ENCODE measurements at places on chromosomes 6 and 20.

- no peak for DNase-seq
Measured at GRCh38 chr6:32785781-32786533, 22.6 kb upstream of the HLA-DQB2 start.

DNA sequence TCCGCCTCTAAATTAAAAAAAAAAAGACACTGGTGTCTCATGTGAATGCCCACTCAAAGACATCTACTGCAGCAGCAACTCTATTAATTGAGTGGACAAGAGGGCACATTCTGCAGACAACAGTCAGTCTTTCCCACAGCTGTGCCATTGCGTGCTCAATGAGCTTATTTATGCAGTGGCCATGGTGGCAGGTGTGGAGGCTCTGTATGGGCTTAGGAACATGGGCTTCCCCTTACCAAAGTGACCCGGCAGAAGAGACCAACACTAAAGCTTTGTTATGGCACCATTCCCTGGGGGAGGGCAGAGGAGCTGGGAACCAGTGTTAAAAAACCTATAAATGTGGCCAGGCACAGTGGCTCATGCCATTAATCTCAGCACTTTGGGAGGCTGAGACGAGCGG, 4.2 kb upstream of the VAPB start:
- no peak for DNase-seq

DNA sequence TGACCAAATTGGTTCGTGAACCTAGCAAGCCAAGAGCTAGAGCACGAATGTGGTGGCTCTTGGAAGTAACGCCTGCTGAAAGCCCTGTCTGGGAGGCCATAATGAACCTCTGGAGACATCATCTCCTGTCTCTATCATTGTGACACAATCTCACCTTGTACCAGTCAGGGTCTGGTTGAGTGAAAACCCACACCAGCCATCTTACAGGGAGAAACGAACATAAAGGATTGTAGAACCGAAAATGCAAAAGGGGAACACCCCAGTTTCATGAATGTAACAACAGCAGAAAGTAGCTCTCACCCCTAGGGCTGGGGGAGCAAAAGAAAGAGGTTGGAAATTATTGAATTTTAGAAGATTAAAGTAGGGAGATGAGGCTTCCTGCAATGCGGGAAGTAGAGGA, 50.9 kb upstream of the TAB2 start:
- DNase-seq, result no peak

DNA sequence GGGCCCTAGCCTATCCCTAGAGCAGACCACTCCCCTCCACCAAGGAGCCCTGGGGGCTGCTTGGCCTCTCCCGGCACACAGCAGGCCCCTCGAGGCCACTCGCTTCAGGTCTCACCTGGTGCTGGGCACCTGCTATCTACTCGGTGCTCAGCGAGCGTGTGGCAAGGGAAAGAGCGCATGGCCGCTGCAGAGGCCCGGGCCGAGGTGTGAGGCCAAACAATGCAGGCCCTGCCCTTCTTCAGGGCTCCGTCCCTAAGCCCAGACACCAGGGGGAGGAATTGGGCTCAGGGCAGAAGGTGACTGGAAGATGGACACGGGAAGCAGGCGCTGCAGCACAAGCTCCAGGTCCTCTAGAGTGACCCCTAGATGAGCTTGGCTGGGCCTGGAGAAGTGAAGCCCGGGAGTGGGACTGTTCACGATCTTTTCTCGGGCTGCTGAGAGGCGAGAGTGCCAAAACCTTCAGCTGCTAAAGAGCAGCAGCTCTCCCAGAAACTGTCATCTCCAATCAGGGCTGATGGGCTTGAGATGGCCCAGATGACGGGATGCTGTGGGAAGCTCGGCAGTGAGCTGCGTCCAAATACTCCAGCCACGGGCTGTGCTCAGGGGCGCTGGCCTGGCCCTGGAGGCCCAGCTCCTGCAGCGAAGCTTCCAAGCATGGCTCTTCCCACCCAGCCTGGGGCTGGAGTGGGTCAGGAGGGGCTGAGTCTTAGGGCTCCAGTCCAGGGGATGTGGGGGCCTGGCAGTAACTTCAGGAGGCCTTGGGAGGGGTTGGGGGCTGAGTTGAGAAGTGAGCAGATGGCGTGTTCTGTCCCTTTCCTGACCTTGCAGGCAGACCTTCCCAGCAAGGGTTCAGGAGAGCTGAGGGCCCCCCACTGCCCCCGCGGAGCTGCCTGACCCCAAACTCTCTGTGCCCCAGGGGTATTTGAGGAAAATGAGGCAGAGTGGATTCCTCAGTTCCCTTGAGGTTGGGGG, 43.7 kb downstream of the APCDD1L start:
- DNase-seq, result no peak

DNA sequence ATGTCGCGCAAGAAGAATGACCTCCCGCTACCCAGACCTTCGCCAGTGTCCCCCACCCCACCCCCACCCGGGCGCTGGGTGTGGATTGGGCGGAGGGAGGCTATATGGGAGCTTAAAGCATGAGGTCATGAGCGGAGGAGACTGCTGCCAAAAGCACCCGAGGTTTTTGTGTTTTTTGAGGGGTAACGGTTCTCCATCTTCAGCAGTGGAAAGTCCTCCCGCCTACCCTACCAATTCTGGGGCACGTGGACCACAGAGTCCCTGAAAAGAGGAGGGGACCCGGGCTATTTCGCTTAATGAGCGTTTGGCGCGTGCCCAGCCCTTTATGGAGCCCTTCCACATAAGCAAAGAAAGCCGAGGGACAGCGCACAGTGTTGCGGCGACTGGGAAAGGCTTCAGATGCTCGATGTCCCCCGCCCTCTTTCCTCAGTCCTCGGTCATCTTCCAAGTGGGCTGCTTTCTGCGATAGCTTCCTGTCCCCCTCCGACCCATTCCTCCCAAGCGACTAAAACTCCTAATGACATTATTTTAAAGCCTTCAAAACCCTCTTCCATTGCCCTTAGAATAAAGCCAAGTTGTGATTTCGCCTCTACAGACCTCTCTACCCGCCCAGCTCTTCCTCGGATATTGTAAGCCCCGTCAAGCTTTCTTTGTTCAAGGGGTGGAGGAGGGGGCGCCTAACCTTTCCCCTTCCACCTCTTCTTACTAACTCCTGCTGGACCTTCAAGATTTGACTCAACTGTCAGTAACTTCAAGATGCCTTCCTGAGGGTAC, 2.1 kb upstream of the TRERF1 start:
- no peak for DNase-seq

DNA sequence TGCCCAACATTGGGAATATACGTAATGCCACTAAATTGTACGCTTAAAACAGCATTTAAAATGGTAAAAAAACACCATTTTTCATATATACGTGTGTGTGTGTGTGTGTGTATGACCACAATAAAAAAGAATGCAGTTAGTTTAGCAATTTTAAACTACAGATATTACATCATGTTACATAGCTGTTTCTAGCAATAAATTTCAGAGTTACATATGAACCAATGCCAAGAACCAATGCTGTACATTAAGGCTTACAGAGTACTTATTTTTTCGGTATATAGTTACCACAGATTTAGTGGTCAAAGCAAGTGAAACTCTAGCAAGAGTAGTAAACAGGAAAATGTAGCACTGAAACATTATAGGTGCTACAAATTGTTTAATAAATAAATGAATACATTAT, 119.3 kb downstream of the PDE10A start:
- DNase-seq, result no peak

DNA sequence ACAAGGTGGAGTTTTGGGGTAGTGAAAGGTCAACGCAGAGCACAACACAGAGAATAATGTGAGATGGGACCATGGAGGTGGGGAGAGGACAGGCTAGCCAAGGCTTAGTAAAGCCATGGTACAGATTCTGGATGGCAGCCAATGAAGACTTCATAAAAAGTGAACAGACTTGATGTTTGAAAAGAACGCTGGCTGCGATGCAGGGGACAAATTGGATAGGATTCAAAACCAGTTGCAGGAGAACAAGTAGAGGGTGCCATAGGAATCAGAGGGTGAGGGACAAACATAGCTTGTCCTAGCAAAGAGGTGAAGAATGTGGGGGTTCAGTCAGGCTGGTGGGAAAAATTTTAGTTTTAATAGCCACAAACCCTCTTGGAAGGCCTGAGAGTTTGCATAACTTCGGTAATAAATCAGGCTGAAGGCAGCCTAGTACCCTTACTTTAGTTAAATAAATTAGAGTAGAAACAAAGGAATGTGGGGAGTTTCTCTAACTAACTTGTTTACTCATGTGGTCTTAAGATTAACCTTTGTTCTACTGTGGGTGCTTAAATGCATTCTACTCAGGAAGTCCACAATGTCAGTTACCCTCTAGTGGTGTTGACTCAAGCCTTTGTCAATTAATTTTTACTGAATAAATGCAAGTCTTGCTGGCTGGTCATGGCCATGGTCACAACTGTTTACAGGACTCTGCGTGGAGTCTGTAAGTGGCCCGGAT, 216.4 kb downstream of the C6orf118 start:
- no peak for DNase-seq

GRCh38 chr6:24951811-24952299, 16.1 kb upstream of the RIPOR2 start:
- DNase-seq, result no peak

- no peak for DNase-seq
Measured at GRCh38 chr20:36273414-36274180, 32.5 kb upstream of the DLGAP4 start.

- no peak for DNase-seq
Measured at GRCh38 chr6:150761771-150762170, 103.7 kb upstream of the MTHFD1L start.

DNA sequence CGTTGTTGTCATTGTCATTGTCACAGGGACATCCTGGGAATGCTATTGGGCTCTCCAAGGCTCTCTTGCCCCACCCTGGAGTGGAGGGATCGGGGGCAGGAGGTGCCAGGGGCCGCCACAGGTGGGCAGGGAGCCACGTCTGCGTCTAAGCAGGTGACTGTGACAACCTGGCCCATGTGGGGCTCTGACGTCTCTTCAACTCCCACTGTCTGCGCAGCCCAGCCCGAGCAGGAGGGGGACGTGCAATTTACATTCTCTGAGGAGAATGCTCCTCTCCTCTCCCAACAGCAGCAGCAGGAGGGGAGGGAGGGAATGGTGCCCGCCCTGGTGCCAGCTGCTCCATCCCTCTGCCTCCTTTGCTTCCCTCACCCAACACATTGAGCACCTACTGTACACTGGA, 50.1 kb downstream of the GRM4 start:
- no peak for DNase-seq

DNA sequence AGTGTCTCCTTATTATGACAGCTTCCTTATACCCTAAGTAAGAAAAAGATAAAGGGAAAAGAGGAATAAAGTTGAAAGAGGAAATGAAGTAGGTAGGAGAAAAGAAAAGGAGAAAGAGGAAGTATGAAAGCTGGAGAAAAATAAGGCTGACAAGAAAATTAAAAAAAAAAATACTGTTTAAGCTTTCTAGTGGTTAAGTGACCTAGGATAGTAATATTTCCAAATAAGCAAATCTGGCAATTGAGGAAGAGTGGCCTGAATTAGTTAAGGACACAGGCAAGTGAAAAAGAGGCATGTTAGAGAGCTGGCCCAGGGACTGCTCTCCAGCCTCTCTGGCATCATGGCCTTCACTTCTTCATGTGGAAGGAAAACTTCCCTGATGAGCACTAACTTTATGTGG, 76.5 kb upstream of the ADGRF1 start:
- DNase-seq, result no peak

DNA sequence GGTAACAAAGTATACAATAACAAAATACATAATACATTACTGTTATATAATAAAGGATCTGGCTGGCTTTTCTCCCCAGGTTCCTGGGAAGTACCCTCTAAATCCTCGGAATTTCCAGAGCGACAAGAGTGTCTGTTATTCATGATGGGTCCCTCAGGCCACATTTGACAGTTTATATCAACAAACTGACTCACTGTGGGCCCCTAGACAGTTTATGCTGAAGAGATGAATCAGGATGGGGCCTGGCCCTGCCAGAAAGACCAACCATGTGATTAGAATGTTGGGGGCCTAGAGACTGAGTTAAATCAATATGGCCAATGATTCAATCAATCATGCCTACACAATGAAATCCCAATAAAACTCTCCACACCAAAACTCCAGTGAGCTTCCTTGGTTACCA, 13.5 kb downstream of the USP45 start:
- DNase-seq, result no peak

GRCh38 chr6:30041821-30042220, 19.2 kb upstream of the POLR1H start:
- DNase-seq, result no peak

DNA sequence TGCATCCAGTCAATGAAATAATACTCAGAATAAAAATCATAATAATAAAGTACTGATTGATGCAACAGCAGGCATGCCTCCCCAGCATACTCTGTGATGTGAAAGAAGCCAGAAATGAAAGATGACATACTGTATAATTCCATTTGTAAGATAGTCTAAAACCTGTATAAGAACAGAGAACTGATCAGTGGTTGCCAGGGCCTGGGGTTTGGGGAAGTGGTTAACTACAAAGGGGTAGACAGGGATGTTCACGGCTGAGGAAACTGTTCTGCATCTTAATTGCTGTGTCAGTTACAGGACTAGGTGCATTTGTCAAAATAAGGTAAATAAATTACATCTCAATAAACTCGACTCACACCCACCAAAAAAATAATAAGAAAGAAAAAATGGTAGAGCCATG, 81.3 kb upstream of the BMP2 start:
- DNase-seq, result no peak

GRCh38 chr20:33211817-33212424, 5.2 kb upstream of the BPIFA3 start:
- DNase-seq, result no peak

- no peak for DNase-seq
Measured at GRCh38 chr20:6122111-6122872, 538 bp downstream of the FERMT1 start.

DNA sequence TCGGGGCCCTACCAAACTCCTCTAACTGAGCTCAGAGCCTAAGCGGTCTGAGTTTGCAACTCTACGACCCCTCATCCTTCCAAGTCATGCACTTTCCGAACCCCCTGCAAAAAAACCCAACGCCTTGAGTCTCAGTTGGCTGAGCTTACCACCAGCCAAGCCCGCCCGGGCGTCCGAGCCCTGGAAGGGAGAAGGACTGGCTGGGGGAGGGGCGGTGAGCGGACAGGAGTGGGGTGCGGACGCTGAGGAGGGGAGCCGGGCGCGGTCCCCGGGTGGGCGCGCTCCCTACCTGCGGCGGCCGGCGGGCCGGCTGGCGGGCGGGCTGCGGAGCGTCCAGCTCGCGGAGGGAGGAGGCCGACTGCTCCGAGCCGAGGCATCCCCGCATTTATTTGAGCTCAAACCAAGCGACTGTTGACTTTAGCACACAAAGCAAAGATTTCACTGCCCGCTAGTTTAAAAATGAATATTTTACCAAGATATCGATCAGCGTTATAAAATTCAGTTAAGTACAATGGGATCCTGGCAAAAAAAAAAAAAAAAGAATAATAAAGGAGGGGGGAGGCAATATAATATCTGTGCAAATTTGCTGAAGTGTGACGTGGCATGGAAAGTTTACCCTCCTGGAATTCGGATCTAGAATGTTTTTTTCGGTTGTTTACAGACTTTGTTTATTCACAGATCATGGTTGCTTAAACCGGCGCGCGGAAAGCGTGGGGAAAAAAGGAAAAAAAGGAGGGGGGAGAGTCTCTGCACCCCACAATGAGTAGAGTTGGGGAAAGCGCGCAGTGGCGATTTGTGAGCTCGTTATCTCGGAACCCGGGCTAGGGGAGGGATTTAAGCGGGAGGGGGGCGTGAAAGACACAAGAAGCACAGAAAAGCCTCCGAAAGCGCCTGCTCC, 5.9 kb downstream of the FOXA2 start:
- DNase-seq, result no peak

Data from stimulated activated CD8-positive, alpha-beta memory T cell treated with anti-CD3 and anti-CD28 coated beads, Interleukin-15, amount 100 ng/mL, for 48 hours (primary cell).